Activated T-cell treated with anti-CD3 and anti-CD28 coated beads, Interleukin-2, amount 50 U/mL, for 72 hours (primary cell): ENCODE measurements at places on chromosomes 16 and 17. TPM values are rescaled to one million over a fixed set of nuclear protein-coding genes. Genes with fewer than 3 reads are reported as not detected.

DNA sequence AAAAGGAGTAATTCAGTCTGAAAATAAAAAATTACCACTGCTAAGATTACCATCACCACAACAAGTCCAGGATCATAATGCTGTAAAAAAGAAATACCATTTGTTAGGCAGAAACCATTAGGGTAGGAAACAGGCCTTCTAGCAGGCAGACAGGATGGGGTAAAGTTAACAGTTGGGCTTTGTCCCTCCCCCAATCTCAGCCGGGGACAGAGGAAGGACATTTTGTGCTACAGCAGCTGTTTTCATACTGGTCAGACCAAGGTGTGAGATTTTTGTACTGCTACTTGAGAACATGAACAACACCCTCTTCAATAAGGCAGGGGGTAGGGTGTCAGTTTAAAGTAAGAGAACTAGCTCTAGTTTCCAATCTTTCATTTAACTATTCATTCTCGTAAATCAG lies 49.2 kb upstream of the ITGA2B start:
- DNase-seq = no peak

- no peak for DNase-seq
These were observed 266 bp downstream of the FMNL1 start for GRCh38 chr17:45222014-45222288.

The HSF5 gene
- 3.3 TPM for total RNA-seq

DNA sequence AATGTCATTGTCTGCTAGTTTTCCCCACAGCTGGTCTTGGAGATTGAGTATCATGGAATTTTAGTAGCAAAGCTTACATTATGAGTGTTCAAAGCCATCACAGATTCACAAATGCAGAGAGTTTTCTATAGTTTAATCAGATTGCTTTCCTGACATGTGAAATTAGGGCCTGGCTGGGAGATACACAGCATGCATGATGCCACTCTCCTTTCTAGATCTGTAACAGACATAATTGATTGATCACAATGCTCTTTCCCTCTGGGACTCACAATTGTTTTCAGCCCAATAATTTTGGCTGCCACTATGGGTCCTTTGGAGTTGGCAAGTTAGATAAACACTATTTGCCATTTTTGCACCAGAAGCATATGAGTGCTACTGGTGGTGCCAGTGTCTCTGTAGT lies 132.5 kb downstream of the SPACA3 start:
- no peak for DNase-seq

GRCh38 chr17:27455236-27455913 lies 873 bp upstream of the KSR1 start:
- no peak for DNase-seq

DNA sequence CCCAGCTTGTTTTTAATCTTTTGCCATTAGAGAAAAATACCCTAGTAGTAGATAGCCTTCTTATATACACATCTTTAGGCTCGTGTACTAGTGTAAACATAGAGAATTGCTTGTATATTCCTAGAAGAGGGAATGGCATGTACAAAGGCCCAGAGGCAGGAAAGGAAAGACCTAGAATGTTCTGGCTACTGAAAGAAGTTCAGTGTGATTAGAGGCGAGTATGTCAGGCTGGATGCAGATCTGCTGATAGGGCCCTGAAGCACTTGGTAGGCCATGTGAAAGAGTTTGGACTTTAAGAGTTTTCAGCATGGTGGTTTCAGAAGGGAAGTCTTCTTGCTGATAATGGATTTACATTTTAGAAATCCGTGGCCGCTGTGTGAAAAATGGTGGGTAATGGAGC lies 17.4 kb downstream of the CTCF start:
- DNase-seq = no peak

DNA sequence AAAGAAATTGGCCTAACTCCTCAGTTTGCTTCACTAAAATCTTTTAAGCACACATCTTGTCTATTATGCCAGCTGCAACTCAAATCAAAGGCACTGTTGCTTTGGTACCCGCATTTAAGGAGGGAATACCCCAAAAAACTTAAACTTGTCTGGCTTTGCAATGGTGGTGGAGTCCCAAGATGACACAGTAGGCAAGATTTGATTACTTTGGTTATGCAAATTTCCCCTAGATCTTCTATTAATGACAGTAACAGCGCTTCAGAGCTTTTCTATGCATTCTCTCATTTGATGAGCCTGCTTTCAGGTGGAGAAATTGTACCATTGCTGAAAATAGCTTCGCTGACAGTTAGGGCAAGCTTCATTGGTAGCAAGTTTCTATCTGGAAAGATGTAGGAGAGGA lies 27.2 kb downstream of the WWOX start:
- DNase-seq = no peak

GRCh38 chr17:49935526-49936210 lies 33.3 kb upstream of the DLX4 start:
- no peak for DNase-seq

DNA sequence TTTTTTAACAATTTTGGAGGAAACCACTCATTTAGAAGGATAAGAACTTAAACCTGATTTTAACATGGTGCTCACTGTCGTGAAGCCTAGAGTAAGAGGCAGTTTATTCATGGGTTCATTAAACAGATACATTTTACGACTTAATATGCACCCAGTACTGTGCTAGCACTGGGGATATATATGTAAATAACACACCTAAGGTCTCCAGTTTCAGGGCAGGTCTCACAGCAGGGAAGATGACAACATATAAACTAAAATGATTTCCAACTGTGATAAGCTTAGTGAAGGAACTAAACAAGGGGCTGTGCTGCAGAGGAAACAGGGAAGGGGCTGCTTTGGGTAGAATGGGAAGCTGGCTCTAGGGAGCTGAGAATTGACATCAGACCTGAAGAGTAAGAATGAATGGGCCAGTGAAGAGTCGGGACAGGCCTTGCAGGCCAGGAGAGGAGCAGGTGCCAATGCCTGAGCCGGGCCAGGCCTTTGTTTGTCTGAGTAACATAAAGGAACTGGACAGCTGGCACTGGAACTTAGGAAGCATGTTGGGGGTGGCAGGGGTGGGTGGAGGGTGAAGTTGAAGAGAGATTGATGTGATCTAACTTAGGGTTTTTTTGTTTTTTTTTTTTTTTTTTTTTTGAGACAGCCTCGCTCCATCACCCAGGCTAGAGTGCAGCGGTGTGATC lies 12.1 kb downstream of the NT5M start:
- DNase-seq = no peak
